ENCODE measurements at places on chromosomes 6 and 20.

GRCh38 chr20:25453035-25453810 is 45.8 kb downstream of the GINS1 start:
- no peak for DNase-seq

GRCh38 chr6:154901876-154902552 is 93.1 kb upstream of the TIAM2 start:
- no peak for DNase-seq

DNA sequence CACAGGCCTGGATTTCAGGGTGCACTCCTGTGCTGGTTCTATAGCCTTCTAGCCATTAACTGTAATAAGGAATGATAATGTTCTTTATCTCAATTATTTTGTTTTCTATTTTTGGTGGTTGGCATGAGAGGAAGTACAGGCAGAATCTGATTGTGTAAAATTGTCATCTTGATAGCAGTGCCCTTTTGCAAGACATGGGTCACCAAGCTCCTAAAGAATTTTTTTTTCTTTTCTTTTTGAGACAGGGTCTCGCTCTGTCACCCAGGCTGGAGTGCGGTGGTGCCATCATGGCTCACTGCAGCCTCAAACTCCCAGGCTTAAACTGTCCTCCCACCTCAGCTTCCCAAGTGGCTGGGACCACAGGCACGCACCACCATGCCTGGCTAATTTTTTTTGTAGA is 206.7 kb upstream of the JARID2 start:
- no peak for DNase-seq

DNA sequence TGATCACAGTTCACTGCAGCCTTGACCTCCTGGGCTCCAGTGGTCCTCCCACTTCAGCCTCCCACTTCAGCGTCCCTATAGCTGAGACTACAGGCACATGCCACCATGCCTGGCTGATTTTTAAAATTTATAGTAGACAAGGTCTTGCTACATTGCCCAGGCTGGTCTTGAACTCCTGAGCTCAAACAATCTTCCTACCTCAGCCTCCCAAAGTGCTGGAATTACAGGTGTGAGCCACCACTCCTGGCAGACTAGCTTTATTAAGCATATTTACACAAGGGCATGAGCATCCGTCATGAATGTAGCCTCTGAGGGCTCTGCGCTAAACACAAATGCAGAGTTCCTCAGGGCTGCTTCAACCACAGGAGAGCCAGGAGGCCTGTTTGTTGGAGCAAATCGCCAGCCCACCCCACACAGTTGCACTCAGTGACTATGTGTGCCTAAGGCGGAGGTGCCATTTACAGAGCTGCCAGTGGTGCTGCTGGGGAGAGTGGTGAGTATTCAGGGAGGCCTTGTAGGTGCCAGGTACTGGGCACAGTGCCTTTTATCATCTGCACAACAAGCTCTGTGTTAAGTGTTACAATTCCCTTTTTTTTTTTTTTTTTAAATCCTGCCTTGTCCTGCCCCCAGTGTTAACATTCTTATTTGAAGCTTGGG is 78.2 kb downstream of the PSMG4 start:
- DNase-seq = no peak

DNA sequence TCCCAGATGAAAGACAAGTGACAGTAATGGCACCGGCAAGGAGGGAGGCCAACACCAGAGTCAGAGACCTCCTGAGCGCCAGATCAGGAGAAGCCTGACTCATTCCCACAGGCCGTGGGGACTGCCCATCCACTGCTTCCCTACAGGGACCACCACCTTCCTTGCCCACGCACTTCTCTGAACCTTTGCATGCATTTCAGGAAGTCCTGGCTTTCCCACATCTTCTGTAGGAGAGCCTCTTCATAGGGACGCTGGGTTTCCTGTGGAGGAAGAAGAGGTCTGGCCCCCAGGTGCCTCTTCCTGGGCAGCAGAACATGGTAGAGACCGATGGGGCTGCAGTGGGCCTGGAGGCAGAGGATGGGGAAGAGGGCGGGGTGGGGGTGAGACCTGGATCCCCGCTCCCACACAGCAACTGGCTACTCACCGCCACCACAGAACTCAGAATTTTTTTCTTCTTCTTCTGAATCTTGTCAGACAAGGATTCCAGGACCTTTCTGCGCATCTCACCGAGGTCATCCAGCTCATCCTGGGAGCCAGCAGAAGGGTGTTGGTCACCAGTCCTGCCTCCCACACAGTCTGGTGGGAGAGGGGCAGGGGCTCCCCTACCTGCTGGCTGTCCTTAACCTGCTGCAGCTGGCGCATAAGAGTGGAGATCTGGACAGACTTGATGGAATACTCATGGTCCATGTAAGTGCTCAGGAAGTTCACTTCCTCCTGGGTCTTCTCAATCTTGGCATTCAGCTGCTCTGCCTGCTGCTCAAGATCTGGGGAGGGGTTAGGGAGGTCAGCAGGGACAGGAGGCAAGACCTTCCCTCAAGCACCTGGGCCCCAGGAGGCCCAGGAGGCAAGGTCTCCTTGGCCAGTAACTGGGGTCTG is 13.7 kb downstream of the C20orf96 start:
- DNase-seq = no peak

GRCh38 chr6:49269190-49269589 is 193.9 kb downstream of the MMUT start:
- no peak for DNase-seq

DNA sequence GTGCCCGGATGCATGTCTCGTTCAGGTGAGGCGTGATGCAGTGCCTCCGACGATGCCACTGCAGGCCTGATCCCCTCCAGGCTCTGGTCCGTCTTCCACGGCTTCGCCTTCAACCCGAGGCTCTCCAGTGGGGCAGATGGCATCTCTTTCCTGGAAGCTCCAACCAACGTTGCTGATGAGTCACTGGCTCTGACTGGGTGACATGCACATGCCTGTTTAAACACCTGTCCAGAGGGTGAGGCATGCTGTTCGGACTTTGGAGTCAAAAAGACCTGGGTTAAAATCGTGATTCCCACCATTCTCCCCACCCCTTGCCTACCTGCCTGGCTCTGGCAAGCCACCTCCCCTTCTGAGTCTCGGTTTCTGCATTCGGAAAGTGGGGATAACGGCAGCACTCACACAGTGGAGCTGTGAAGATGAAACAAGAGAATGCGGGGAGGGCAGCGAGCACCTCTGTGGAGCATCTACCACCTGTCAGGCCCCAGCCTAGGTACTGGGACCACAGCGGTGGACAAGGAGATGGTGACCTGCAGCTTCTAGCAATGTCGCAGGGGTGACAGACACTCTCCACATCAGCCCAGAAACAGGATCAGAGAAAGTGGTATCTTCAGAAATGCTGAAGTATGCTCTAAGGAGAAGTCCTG is 8.5 kb upstream of the EDN3 start:
- DNase-seq = no peak

GRCh38 chr6:115203381-115203780 is 857.3 kb downstream of the FRK start:
- no peak for DNase-seq

- no peak for DNase-seq
Observed at GRCh38 chr20:19018881-19019280, 193.6 kb upstream of the SLC24A3 start.

- no peak for DNase-seq
Observed at GRCh38 chr20:31963889-31964288, 4.1 kb upstream of the XKR7 start.

DNA sequence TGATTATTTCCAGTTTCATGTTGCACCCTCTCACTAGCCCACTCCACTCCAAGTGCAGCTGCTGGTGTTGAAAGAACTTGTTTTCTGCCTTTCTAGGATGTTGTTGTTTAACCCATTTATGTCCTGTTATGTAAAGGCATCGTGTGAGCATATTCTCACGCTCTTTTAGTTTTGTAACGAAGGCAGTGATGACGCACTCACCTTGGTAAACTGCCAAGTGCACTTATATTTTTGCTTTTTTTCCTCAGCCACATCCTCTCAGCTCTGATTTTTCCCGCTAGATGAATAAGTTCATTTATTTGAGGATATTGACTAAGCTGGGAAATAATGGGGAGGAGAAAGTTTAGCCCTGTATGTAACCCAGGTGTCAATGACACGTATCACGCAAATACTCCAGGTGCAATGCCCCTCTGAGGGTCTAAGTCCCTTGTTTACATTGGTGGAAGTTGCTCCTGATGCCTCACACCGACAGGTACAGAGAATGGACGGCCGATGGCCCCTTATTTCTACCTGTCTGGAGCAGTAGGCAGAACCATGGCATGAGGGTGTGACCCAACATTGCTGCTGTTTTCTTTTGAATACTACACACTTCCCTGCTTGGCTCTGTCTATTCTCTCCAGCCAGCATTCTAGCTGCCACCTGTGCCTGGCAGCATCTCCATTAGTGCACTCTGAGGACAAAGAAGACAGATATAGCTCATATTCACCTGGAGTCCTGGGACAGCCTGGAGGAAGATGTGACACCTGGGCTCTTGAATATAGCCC is 132.7 kb upstream of the SLC24A3 start:
- DNase-seq = no peak

DNA sequence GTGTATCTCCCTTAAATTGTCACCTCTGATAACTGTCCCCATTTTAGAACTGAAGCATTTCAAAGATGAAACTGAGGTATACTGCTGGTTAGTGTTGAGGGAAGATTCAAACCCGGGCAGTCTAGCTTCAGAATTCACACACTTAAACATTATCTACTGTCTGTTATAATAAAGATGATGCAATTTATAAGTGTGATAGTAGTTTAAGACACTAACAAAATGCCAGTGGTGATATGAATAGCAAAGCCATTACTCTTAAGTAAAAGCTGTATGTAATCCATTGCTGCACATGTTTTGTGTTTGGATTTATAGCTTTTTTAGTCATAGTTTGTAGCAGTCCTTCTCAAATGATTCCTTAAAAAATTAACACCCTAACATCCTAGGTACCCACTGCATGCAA is 19.8 kb downstream of the USP45 start:
- DNase-seq = no peak

- DNase-seq = no peak
Observed at GRCh38 chr20:64095927-64096326, 11.4 kb downstream of the NPBWR2 start.

- no peak for DNase-seq
Observed at GRCh38 chr6:43970068-43970912, 157.0 kb downstream of the MRPL14 start.

DNA sequence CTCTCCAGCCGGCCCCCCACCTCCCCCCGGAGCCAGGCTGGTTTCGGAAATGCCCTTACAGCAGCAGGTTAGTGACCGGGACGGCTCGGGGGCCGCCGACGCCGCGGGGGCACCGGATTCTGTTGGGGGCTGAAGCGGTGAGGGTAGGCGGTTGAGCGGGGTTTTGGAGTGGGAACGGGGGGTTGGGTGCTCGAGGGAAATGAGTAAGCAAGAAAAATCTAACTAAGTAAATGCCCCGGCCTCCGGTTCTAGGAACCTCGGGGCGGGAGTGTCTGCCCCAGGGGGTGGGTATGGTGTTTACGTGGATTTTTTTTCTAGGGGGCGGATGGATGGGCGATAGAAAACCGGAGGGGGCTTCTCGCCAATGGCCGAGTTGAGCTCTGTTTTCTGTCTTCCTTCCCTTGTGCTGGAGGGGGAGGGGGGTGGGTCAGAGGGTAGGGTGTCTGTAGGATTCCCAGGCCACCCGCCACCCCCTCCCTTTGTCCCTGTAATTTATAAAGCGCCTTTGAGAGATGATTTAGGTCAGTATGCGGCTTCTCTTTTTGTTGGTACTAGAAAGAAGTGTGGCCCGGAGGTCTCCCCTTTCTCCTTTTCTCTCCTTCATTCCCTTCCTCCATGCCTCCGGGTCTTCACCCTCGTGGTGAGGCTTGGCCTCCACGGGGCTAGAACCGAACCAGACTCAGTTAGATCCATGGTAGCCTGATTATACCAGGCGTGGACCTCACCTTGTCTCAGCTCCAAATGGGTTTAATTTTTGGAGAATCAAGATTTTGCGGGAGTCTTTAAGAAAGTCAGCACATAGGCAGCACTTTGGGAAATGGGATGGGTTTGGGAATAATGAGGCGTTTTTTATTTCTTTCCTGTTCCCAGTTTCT is 2.3 kb downstream of the E2F3 start:
- peak; percentile 24 for DNase-seq

DNA sequence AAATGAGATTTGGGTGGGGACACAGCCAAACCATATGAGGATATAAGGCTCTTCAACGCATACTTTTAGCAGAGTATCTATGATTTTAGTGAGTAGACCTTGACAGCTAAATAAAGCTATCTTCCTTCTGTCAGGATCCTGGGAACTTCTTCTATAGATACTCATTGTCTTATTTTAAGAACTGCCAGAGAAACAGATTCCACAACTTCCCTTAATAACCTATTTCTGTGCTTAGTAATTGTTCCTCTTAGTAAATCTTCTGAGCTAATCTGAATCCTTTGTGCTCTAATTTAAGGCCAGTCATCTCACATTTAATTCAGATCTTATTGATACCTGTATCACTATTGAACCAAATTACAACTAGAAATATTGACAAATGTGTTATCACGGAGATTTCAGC is 64.0 kb upstream of the CEP85L start:
- no peak for DNase-seq

DNA sequence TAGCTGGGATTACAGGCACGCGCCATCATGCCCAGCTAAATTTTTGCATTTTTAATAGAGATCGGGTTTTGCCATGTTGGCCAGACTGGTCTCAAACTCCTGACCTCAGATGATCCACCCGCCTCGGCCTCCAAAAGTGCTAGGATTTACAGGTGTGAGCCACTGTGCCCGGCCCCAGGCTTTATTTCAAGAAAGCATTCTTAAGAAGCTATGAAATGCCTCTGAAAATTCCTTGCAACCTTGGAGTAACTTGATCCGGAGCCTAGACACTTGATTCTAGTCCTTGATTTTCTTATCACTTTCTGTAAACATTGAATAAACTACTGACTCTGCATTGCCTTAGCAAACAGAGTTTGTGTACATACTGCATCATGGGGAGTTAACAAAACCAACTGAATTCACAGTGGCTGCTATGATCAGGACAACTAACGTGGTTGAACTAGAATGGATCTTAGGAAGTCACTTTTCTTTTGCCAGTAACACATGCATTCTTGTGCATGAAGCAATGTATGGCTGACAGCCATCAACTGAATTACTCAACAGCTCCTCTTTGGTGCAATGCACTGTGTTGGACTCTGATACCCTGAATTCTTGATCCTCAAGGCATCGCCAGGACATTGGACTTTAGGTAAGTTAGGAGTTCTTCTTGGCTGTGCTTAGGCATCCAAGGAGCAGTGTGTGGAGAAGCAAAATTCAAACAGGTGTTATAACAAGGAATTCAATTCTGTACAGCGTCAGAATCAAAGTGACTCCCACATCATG is 102.8 kb upstream of the TMEM170B start:
- DNase-seq = no peak

DNA sequence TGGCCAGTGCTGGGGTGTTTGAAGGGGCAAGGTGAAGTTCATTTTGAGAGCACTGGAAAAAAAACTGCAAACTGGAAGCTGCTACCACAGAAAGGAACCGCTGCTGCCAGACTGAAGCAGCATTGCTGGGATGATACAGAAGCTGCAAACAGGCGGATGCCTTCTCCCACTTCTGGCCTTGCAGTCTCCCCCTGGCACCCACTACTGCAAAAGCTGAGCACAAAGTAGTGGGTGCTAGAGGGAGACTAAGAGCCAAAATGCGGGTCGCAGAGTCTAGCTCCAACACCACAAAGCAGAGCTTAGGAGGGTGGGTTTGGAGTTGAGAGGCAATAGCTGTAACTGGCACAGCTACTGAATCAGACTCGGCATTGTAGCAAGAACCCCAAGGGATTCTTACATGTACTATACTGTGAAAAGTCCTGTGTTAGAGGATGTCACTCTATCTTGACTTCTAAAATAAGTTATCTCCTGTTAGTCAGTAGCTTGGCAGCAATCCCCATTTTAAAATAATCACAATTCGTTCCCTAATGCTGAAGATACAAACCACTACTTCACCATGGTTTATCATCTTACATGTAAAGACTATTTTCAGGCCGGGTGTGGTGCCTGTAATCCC is 44.0 kb upstream of the COL21A1 start:
- DNase-seq = no peak

- DNase-seq = no peak
Observed at GRCh38 chr20:6613280-6613861, 154.1 kb upstream of the BMP2 start.

Measured in activated naive CD4-positive, alpha-beta T cell (primary cell).